Activated CD8-positive, alpha-beta T cell treated with anti-CD3 and anti-CD28 coated beads for 36 hours (primary cell): ENCODE measurements at places on chromosomes 13 and 19.

DNA sequence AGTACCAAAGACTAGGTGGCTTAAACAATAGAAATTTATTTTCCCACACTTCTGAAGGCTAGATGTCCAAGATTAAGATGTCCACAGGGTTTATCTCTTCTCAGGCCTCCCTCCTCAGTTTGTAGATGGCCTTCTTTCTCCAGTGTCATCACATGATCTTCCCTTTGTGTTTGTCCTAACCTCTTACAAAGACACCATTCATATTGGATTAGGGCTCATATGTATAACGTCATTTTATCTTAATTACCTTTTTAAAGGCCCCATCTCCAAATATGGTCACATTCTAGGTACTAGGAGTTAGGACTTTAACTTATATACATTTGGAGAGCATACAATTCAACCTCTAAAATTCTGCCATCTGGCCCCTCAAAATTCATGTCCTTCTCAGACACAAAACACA lies 34.3 kb downstream of the N4BP2L2 start:
- no peak for DNase-seq

- peak; percentile 51 for DNase-seq
Observed at GRCh38 chr19:7507884-7508283, 8.0 kb upstream of the ZNF358 start.

GRCh38 chr19:40584007-40584406 lies 7.3 kb downstream of the SHKBP1 start:
- no peak for DNase-seq

GRCh38 chr19:35901854-35902661 lies at the start of gene HCST:
HCST (plus strand) TSS chr19:35902529; CDS start chr19:35902594, 65 bp downstream.
- DNase-seq = peak; percentile 66

DNA sequence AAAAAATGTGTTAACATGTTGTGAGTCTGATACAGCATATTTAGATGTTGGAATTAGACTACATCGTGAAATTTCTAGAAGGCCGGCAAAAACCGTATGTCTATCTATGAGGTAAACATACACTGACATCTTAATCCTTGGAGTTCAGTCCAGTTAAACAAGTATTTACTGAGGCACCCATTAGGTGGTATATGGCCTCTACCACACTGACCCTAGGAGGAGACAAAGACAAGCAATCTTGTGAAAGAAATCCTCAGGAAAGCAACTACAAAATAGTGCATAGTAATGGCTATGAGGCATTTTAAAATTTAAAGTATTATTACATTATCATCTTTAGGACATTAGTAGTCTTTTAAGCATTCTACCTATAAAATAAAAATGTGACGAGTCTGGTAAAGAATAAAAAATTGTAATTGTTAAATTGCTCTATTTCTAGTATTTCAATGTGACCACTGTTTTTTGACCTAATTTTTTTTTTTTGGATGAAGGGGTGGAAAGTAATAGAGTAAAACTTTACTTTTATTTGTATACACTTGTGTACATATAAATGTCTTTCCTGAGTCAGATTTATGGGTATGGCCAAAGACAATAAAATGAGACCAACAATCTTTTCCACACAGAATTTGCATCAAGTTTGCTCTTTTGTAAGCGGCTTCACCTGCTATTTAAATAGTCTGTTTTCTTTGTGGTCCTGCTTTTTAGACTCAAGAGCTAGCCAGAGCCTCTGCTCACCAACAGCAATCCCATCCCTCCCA lies 50.5 kb downstream of the KATNAL1 start:
- no peak for DNase-seq

- no peak for DNase-seq
Observed at GRCh38 chr19:55068950-55069864, 6.3 kb upstream of the RDH13 start.

DNA sequence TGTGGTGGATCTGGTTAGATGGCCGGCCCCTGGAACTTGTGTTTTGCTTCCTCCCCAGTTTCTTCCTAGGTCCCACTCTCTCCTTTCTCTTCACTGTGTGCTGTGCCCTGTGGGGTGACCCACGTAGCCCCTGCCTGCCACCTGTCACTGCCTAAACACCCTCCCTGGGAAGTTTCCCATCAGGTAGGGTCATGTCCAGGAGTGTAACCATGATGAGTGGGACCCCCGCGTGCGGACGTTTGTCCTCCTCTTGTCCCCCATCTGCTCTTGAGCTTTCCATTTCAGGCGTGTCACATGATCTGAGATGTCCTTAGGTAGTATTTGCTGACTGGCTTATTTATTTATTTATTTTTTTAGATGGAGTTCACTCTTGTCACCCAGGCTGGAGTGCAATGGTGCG lies 61.3 kb downstream of the ARHGEF7 start:
- no peak for DNase-seq

- no peak for DNase-seq
Observed at GRCh38 chr13:44379885-44380284, 6.3 kb downstream of the SERP2 start.

DNA sequence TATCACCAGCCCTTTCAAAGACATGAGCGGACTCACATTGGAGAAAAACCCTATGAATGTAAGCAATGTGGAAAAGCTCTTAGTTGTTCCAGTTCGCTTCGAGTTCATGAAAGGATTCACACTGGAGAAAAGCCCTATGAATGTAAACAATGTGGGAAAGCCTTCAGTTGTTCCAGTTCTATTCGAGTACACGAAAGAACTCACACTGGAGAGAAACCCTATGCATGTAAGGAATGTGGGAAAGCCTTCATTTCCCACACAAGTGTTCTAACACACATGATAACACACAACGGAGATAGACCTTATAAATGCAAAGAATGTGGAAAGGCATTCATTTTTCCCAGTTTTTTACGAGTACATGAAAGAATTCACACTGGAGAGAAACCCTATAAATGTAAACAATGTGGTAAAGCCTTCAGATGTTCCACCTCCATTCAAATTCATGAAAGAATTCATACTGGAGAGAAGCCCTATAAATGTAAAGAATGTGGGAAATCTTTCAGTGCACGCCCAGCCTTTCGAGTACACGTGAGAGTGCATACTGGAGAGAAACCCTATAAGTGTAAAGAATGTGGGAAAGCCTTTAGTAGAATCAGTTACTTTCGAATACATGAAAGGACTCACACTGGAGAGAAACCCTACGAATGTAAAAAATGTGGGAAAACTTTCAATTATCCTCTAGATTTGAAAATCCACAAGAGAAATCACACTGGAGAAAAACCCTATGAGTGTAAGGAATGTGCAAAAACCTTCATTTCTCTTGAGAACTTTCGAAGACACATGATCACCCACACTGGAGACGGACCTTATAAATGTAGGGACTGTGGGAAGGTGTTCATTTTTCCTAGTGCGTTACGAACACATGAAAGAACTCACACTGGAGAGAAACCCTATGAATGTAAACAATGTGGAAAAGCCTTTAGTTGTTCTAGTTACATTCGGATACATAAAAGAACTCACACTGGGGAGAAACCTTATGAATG lies 17.6 kb downstream of the ZNF791 start:
- DNase-seq = no peak

DNA sequence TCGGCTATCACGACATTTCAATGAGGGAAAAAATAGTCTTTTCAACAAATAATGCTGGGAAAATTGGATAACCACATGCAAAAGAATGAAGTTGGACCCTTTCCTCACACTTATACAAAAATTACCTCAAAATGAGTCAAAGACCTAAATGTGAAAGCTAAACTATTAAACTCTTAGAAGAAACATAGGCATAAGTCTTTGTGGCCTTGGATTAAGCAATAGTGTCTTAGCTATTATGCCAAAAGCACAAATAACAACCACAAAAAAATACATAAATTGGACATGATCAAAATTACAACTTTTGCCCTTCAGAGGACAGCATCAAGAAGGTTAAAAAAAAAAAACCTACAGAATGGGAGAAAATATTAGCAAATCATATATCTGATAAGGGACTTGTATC lies 156.6 kb downstream of the FOXO1 start:
- no peak for DNase-seq

GRCh38 chr13:91816263-91816807 lies 417.9 kb downstream of the GPC5 start:
- DNase-seq = no peak

- DNase-seq = peak; percentile 73
Observed at GRCh38 chr13:30373727-30374126, 48.6 kb upstream of the UBE2L5 start.

GRCh38 chr19:2608602-2608922 lies 93.9 kb downstream of the GNG7 start:
- DNase-seq = no peak

GRCh38 chr13:111251646-111252445 lies 68.6 kb upstream of the TEX29 start:
- DNase-seq = no peak

- peak; percentile 70 for DNase-seq
Observed at GRCh38 chr19:45613926-45614725, 12.1 kb upstream of the GPR4 start.

GRCh38 chr13:48404952-48405351 lies 8.0 kb downstream of the LPAR6 start:
- DNase-seq = no peak

- DNase-seq = no peak
Observed at GRCh38 chr13:62094932-62095331, 679.3 kb upstream of the PCDH20 start.

- no peak for DNase-seq
Observed at GRCh38 chr19:9156304-9156703, 16.1 kb downstream of the ZNF317 start.

- no peak for DNase-seq
Observed at GRCh38 chr13:30676672-30677071, 58.7 kb upstream of the ALOX5AP start.

DNA sequence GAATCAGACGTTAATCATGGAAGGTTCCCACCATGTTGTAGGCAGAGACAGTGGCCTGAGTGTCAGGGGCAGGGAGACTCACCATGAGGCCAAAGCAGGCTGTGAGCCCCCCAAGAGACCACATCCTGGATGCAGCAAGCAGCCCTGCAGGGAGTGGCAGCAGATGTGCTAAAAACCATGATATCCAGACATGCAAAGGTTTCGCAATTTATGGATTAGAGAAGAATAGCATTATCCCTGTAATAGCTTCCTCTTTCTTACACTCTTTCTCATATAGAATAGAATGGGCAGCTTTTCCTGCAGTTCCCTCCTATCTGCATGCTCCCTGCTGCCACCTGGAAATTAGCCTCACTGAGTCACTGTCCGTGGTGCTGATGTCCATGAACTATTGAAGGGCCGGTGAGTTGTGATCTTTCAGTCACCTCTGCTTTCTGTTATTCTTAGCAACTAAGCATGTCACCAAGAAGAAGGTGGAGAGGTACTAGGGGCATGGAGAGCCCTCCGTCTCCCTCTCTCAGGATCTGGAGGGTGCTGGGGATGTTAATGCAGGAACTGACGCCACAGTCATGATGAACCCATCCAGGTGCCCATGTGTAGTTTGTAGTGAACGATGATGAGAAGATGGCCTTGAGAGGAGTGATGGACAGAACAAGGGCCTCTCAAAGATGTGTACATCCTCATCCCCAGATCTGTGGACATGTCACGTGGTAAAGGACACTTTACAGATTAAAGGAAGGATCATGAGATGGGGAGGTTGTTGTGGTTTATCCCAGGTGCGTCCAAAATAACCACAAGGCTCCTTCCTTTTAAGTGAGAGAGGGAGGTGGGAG lies 9.9 kb downstream of the CEACAM4 start:
- DNase-seq = peak; percentile 10
